ENCODE measurements at places on chromosomes 3 and 15.

- DNase-seq = no peak
These were observed 63.7 kb downstream of the SEMA6D start for GRCh38 chr15:47780971-47781370.

DNA sequence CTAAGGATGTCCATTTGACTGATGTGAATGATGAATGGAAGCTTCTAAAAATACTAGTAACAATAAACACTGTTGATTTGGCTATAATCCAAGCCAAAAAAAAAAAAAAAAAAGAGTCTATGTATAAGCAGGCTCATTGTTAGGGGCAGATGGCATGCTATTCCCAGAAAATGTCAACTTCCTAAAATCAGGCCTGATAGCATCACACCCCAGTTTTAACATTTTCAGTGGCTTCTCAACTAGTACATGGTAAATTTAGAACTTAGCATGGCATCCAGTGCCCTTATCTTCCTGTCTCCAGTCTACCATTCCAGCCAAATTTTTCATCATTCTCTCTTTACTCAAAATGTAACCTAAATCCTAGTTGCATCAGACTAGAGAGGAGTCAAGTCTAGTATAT lies 288.2 kb upstream of the ZNF385D start:
- DNase-seq = no peak

- DNase-seq = no peak
These were observed 720.1 kb downstream of the GBE1 start for GRCh38 chr3:81041331-81041730.

- peak; percentile 55 for DNase-seq
These were observed 70.5 kb upstream of the ATP10A start for GRCh38 chr15:25933456-25934158.

- no peak for DNase-seq
These were observed 37.9 kb downstream of the CLK3 start for GRCh38 chr15:74653426-74654102.

GRCh38 chr15:55241891-55242290 lies 45.1 kb upstream of the RSL24D1 start:
- no peak for DNase-seq

DNA sequence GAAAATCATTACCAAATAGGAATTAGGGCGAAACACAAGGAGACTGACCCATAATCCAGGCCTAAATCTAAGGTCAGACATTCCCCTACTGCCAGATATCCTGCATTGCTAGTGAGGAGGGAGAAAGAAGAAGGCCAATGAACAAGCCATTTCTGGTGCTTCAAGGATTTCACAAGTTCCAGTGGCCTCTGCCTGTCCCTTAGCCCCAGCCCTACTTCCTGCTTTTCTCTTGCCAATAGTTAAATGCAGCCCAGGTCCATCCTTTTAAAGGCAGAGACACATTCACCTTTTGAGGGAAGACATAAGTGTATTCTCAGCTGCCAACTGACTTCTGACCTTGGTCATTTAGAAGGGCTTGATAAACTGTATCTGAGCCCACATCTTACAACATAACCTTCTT lies 135.8 kb downstream of the ZNF621 start:
- no peak for DNase-seq

- no peak for DNase-seq
These were observed 25.7 kb downstream of the FSTL1 start for GRCh38 chr3:120424976-120425570.

DNA sequence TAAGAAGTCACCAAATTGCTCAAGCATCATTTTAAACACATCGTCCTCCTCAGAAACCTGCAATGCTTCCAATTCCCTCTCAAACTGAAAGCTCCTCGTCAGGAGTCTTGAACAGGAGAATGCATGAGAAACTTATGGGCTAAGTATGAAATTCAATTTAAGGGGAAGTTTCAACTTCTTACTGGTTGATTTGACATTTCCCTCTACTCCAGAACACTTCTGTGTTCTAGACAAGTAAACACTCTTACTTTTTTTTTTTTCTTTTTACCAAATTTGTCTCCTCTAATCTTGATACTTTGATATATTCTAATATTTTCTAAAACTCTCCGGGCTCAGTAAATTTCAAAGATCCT lies 181.7 kb downstream of the RSL24D1 start:
- no peak for DNase-seq

DNA sequence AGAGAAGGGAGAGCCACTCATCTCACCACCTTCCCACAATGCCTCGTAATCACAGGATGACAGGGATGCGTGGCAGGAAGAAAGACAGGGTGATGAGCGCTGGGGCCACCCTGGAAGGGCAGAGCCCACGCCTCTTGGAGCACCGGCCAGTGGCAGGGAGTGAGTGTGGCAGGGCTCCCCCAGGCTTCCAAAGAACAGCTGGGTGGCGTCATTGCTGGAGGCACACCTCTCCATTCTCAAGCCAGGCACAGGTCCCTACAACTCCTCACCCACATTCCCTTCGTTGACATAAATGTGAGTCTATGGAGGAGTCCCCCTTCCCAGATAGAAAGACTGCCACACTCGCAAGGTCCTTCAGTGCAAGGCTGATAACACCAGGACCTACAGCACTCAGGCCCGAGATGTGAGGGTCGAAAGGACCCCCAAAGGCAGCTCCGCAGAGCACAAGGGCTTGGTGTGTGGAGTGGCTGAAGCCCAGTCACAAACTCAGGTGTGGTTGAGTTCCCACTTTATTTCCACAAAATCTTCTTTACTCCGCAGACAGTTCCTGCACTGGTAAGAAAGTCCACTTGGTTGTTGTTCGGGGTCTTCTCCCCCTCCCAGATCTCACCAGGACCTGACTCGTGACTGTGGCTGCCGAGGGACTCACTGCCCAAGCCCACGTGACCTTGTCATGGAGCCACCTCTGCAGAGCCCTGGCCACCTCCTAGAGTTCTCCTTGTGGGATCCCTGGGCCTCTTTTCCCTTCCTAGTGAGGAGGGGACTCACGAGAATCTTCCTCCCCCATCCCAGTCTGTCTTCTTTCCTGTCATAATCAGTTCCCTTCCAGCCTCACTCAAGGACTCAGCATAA lies 22.4 kb upstream of the CORO2B start:
- DNase-seq = no peak

- no peak for DNase-seq
These were observed 34.2 kb downstream of the EEFSEC start for GRCh38 chr3:128187495-128187894.

DNA sequence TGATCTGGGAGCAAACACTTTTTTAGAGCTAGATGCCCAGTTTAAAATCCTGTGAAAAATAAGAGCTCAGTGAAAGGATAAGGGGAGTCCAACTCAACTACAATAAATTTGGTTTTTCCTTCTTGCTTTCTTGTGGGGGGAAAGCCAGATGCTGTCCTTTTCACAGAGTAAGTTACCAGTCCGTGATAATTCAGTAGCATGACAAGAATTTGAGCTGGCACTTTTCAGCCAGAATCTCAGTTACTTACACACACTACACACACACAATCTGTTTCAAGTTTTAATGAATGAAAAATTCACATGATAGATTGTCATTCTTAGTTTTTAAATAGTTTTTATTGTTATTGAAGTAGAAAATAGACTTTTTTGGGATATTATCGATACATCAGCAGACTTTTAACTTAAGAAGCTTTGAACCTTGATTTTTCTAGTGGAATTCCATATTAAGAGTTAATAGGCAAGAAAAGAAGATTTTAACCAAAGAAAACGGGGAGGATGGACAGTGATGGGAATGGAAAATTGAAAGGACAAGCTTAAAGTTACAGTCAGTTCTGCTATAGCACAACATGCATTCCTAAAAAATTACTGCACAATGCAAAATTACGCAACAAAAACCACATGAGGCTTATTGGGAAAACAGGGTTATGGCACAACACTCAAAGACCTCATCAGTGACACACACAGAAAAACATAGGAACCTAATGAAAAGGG lies 47.0 kb downstream of the PSMD6 start:
- DNase-seq = no peak

GRCh38 chr3:59608356-59608755 lies 558.5 kb upstream of the CFAP20DC start:
- no peak for DNase-seq

DNA sequence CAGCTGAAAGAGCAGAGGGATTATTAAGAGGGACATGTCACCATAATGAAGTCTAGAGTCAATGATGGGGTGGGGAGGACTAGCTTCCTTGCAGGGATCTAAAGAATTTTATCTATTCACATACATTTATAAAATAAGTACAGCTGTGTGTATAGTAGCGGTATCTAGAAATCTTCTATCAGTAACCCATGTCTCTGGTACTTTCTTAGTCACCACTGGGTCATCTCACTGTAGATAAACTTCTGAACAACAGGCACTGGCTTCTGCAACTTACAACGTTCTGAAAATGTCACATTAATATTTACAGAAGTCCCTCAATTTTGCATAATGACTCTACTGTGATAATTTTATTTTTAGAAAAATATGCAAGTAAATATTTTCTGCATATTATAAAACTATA lies 401.7 kb downstream of the TBC1D5 start:
- no peak for DNase-seq

GRCh38 chr3:17840651-17841050 lies 98.2 kb upstream of the TBC1D5 start:
- DNase-seq = no peak

GRCh38 chr3:42063888-42064287 lies 27.3 kb upstream of the TRAK1 start:
- no peak for DNase-seq

- DNase-seq = no peak
These were observed 78.8 kb upstream of the SLC6A6 start for GRCh38 chr3:14323401-14324223.

DNA sequence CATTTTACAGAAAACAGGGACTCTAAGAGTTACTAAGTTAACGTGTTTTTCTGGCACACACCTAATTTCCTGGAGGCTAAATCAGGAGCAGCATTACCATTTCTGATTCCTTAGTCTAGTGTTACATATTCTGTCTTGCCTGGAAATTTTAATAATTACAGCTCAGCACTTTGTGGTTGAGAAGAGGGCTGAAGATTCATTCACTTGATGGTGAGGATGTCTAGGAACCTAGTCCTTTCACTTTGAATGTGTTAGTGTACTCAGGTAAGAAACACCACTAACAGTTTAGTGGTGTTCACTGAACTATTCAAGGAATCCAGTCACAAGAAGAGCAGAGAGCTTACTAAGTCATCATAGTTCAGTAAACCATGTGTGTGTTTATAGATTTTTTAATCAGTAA lies 102.8 kb downstream of the STT3B start:
- no peak for DNase-seq

- no peak for DNase-seq
These were observed 48.8 kb downstream of the ACAP2 start for GRCh38 chr3:195394024-195394423.

DNA sequence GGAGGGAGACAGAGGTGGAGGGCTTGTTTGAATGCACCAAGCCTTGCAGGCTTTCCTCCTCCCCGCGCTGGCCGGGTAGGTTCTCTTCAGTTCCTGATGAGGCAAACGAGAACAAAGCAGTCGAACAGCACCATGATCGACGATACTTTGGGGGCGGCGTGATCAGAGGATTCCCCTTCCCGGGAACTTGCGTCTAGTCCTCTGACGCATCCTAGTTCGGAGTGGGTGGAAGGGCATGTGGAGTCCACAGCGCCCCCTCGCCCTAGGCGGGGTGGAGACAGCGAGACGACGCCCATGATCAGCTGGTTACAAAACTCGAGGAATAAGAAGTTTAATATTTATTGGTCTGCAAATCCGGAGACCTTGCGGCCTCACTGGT lies 452 bp upstream of the SV2B start:
- DNase-seq = peak; percentile 43

GRCh38 chr3:160911411-160911810 lies 155.4 kb downstream of the PPM1L start:
- no peak for DNase-seq

GRCh38 chr15:89673165-89673512 lies 6.0 kb downstream of the PLIN1 start:
- DNase-seq = peak; percentile 18

DNA sequence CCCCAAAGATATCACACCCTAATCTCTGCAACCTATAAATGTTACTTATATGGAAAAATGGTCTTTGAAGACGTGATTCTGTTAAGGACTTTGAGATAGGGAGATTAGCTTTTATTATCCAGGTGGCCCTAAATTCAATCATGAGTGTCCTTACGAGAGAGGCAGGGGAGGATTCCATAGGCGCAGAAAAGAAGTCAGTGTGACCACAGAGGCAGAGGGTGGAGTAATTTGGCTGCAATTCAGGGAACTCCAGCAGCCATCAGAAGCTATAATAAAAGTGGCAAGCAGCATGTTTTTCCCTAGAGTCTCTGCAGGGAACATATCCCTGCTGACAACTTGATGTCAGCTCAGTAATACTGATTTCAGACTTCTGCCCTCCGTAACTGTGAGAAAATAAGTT lies 315.2 kb upstream of the ROBO2 start:
- DNase-seq = no peak

GRCh38 chr3:118882353-118882947 lies 152.2 kb downstream of the IGSF11 start:
- DNase-seq = peak; percentile 48

GRCh38 chr15:79113831-79114230 lies 23.3 kb upstream of the RASGRF1 start:
- DNase-seq = no peak

GRCh38 chr15:65769482-65769881 lies 22.6 kb downstream of the DENND4A start:
- no peak for DNase-seq

DNA sequence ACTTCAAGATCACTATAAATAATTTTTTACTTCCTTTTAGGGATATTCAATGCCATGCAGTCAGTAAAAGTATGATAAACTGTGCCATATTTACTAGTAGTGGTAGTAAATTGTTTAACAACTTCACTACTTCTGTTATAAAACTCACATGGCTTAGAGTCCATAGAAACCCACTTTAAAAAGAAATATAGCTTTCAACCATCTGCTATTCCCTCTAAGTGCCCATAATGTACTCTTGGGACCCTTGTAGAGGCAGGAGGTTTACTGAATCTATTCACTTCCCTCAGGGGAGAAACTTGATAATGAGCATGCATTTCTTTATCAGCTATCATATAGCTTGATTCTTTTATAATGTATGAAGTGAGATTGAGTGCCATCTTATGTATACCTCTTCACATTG lies 1448.4 kb upstream of the ALCAM start:
- no peak for DNase-seq

- no peak for DNase-seq
These were observed 12.0 kb downstream of the TRPM1 start for GRCh38 chr15:31089368-31090047.

- DNase-seq = no peak
These were observed 227.6 kb downstream of the KLF13 start for GRCh38 chr15:31554261-31554660.

GRCh38 chr3:65246561-65246960 lies 558.8 kb upstream of the ADAMTS9 start:
- no peak for DNase-seq

- DNase-seq = no peak
These were observed 70.4 kb upstream of the SLC7A14 start for GRCh38 chr3:170656284-170656683.

GRCh38 chr3:19559724-19560442 lies 374.1 kb downstream of the EFHB start:
- DNase-seq = no peak
